NCI-H1436 (cell line): ENCODE measurements at places on chromosomes 1 and 21.

DNA sequence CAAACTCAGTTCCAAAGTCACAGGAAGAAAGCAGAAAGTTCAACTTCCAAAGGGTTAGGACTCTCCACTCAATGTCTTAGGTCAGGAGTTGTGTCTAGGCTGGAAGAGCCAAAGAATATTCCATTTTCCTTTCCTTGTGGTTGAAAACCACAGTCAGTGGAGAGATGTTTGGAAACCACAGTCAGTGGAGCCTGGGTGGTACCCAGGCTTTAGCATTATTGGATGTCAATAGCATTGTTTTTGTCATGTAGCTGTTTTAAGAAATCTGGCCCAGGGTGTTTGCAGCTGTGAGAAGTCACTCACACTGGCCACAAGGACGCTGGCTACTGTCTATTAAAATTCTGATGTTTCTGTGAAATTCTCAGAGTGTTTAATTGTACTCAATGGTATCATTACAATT is 11.7 kb downstream of the ATF3 start:
- no peak for DNase-seq

DNA sequence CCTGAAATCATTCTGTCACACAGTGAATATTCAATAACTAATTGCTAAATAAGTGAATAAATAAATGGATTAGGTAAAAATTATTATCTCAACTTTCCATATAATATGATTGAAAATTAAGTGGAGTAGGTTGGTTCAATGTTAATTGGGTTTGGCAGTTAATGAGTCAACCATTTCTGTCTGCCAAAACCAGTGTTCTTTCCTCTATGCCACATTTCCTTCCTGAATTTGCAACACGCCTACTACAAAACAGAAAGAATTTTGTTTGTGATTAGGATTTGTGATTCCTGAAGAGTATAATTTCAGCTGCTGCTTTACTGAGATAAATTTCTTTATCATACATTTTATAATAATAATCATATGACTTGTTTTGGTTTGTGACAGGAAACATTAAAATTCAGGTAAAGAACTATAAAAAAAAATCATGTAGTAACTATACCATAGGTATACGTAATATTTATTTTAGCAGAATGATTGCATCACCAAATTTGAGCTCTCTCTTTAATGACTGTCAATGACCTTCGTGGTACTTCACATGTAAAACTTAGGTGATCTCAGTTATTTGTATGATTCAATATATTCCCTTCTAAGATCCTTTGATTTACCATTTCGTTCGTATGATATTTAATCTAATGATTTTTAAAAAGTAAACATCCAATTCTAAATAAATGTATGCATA is 241.3 kb downstream of the KCNT2 start:
- no peak for DNase-seq

- DNase-seq: no peak
Measured at GRCh38 chr1:200028586-200029034, 1.1 kb downstream of the NR5A2 start.

DNA sequence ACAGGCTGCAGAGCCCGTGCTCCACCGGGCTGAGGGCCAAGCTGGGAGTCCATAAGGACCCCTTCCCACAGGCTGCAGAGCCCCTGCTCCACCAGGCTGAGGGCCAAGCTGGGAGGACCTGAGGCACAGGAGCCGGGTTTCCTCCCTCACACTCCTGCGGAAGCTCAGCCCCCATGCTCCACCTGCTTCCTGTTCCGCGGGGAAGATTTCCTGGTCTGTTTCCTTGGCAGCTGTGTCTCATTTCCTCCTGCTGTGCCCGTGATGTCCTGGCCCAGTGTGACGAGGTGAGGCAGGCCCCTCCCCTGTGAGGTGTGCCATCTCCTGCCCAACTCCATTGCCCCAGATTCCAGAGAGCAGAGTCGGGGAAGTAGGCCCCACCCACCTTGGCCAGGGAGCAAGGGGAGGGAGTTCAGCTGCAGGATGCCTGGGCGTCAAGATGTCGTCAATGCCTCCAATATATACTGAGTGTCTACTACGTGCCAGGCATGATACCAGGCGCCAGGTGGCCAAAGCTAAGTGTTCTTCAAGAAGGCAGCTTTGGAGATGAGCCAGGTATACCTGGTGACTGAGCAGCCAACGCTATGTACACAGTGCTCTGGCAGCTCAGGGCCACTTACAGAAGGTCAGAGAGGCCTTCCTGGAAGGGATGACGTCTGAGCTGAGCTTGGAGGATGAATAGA is 58.8 kb downstream of the NAV1 start:
- peak; percentile 95 for DNase-seq

GRCh38 chr1:14881775-14882672 is 271.5 kb upstream of the TMEM51 start:
- DNase-seq: no peak

- DNase-seq: no peak
Measured at GRCh38 chr1:1189111-1189510, 15.4 kb downstream of the TTLL10 start.

GRCh38 chr1:98903261-98903660 is 101.4 kb downstream of the PLPPR5 start:
- DNase-seq: no peak

DNA sequence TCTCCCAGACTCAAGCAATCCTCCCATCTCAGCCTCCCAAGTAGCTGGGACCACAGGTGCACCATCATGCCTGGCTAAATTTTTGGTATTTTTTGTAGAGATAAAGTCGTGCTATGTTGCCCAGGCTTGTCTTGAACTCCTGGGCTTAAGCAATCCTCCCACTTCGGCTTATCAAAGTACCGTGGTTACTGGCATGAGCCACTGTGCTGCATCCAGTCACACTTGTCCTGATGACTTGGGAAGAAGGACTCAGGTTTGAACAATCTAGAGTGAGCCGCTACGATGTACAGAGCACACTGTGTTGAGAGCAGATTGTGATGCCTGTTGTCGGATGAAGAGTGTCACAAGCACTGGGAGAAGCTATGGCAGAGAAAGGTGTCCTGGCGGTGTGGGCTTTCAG is 27.2 kb downstream of the RNF187 start:
- DNase-seq: no peak
